ENCODE measurements at places on chromosomes 1 and 21.

- DNase-seq, result no peak
These were observed 16.6 kb upstream of the TINAGL1 start for GRCh38 chr1:31559715-31560114.

- DNase-seq, result no peak
These were observed 3.1 kb downstream of the PANK4 start for GRCh38 chr1:2523191-2523890.

DNA sequence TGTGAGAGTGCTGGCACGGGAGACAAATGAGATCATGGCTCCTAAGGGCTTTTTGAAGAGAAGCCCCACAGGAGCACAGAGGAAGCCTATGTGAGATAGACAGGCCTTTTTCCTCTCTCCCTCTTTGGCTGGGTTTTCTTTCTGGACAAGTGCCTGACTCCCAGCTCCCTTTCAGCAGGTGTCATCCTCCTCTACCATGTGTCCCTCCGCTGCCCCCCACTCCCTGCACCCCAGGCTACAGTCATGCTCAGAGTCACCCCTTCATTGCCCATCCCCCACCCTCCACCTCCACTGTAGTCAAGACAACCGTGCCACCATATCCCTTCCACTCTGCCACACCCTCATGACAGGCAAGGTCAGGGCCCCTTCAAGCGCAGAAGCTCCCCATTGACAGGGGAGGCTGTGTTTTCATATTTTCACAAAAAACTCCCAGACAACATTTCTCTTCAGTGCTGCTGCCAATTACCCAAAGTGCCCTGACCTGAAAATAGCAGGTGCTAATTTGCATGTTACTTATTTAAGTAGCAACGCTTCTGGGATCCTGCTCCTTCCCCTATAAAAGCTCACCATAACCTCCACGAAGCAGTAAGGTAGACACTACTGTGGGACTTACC, 92.1 kb upstream of the IPO9 start:
- DNase-seq, result no peak

DNA sequence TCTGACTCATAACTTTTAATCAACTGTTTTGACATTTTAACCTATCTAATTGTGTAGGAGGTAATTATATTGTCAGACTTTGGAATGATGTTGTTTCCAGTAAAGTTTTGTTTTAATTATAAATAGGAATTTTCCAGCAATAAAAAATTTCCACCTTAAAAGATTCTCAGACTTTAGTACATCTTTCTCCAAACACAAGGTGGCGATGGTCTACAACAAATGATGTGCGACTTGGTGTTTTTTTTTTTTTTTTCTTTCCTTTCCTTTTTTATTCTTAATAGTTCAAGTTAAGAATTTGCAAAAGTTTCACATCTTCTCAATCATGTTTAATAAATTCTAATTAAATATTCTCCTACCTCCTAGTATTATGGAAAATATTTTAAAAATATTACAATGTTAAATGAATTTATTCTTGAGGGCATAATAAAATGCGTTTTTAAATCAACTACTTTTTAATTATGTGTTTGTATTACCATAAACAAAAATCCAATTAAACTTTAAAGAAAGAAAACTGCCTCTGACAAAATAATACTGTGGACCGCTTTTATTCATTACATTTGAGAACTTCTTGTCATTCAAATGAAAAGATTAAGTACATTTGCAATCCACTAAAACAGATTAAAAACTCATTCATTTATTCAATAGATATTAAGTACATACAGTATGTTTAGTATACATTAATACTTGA, 4.4 kb upstream of the ADAMTS1 start:
- no peak for DNase-seq

- no peak for DNase-seq
These were observed 38.8 kb downstream of the POFUT2 start for GRCh38 chr21:45248893-45249381.

DNA sequence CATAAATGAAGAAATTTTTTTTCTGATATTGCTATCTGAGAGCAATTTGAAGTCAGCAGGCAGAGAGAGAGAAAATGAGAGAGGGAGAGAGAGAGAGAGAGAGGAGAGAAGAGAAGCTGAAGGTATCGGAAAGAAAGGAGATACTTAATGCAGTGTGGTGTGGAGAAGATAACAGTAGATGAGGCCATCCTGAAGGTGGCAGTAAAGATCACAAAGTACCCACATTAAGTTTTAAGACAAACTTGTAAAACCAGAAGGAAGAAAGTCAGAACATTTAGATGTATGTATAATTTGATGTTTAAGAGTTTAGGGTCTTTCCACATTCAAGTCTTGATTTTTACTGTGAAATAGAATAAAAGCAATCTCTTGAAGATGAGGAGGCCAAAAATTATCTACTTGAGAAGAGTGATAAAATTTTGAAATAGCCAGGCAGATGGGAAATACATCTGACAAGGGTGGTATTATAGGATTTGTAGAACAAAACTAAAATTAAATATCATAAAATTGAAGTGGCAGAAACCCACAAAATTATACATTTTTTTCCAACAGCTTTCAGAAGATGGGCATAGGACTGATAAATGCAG, 1753.4 kb downstream of the MRPL39 start:
- DNase-seq, result no peak

- DNase-seq, result no peak
These were observed 246.7 kb downstream of the MRPL39 start for GRCh38 chr21:25360593-25360992.

GRCh38 chr1:162264108-162264507, 112.5 kb downstream of the SPATA46 start:
- DNase-seq, result no peak

DNA sequence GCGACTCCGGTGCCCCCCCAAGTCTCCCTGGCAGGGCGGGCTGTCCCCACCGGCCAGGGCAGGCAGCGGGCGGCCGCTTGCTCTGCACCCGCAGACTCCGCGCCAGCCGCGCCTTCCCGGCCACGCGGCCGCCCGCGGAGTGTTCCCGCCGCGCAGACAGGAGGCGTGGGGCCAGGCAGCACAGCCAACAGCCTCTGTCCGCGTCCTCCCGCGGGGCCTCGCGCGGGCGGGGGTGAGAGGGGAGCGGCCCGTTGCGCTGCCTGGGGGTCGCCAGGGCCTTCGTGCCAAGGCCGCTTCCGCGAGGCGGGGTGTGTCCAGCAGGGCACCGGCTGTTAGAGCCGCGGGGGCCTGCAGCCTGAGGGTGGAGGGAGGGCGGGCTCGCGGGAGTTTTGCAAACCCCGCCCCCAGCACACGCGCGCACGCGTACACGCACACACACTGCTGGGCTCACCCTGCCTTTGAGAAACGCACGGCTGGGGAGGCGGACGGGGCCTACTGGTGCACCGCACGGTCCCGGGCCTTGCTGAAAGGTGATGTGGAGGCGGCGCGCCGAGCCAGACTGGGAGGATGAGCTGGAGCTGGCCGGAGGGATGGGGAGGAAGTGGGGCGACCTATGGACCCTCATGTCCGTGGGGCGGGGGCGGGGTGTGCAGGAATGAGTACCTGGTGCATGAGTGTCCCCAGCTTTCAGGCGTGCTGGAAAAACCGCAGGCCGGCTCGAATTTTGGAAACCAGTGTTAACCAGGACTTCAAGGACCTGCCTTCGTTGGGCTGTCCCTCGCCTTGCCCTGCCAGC, 41.5 kb downstream of the KIAA1614 start:
- no peak for DNase-seq

DNA sequence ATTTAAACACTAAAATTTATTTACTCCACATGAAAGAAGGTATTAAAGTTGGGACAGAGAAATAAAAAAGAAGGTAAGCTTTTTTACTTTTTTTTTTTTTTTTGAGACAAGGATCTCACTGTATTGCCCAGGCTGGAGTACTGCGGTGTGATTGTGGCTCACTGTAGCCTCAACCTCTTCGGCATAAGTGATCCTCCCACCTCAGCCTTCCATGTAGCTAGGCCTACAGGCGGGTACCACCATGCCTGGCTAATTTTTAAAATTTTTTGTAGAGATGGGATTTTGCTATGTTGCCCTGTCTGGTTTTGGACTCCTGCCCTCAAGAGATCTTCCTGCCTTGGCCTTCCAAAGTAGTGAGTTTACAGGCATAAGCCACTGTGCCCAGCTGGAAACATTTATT, 106.6 kb downstream of the ITSN1 start:
- no peak for DNase-seq

GRCh38 chr1:181583598-181583997, 100.3 kb downstream of the CACNA1E start:
- no peak for DNase-seq

GRCh38 chr1:109792056-109792831, 28.5 kb upstream of the EPS8L3 start:
- DNase-seq, result no peak

- DNase-seq, result no peak
These were observed 67.6 kb downstream of the CASZ1 start for GRCh38 chr1:10728595-10729410.

GRCh38 chr1:199920635-199921034, 106.9 kb upstream of the NR5A2 start:
- DNase-seq, result no peak

DNA sequence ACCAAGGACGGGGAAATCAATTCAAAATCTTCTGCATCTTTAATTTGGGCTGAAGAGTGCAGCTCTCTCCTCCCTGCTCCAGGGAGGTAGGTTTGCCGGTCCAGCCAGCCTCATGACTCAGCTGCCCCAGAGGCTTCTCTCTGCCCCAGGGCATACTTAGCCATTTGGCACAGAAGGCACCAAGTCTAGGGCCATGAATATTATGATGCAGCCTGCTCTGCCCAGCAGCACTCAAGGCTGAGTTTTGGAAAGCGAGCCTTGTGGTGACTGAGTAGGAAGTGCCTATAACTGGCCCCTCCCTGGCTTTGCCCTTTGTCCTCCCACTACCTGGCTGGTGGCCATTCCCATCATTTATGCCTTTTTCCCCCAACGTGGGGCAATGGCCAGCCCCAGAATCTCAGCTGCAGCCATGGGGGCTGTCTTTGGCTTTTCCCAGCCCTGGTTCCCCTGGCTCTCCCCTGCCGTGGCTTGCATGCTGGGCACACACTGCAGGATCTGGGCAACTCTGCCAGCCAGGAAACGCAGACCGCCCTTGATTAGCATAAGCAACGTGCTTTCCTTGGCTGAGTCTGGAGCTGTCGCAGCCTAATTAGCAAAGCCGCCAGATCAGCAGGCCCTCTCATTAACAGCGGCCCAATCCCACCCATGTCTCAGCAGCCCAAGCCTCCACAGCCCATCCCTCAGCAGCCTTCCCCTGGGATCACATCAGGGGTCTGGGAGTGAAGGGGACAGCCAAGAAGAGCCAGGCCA, 258.6 kb upstream of the TMEM51 start:
- DNase-seq, result no peak

DNA sequence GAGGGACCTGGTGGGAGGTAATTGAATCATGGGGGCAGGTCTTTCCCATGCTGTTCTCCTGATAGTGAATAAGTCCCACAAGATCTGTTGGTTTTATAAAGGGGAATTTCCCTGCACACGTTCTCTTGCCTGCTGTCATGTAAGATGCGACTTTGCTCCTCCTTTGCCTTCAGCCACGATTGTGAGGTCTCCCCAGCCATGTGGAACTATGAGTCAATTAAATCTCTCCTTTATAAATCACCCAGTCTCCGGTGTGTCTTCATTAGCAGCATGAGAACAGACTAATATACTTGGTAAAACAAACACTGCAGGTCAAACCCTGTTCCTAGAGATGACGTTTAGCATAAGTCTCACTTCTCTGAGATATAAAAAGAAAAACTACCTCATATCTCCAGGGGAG, 148.3 kb downstream of the MATN1 start:
- no peak for DNase-seq

GRCh38 chr1:16927711-16928485, 6.2 kb downstream of the CROCC start:
- DNase-seq, result no peak

DNA sequence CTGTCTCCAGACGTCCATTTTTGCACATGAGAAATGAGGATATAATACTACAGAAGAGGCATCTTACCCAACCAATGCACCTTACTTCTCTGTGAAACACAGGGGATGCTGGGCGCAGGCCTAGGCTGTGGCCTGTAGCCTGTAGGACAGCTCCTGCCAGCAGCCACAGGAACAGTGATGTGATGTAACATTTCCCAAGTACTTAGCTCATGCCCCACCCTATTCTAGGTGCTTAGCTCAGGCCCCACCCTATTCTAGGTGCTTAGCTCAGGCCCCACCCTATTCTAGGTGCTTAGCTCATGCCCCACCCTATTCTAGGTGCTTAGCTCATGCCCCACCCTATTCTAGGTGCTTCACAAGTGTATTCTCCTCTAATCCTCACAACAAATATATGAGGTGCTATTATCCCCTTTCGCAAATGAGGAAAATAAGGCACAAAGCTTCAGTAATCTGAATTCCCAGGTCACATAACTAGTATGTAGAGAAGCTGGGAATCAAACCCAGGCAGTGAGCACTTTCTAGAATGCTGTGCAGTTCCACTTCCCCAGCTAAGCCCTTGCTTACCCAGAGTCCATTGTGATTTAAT, 4.6 kb upstream of the NAXE start:
- no peak for DNase-seq

DNA sequence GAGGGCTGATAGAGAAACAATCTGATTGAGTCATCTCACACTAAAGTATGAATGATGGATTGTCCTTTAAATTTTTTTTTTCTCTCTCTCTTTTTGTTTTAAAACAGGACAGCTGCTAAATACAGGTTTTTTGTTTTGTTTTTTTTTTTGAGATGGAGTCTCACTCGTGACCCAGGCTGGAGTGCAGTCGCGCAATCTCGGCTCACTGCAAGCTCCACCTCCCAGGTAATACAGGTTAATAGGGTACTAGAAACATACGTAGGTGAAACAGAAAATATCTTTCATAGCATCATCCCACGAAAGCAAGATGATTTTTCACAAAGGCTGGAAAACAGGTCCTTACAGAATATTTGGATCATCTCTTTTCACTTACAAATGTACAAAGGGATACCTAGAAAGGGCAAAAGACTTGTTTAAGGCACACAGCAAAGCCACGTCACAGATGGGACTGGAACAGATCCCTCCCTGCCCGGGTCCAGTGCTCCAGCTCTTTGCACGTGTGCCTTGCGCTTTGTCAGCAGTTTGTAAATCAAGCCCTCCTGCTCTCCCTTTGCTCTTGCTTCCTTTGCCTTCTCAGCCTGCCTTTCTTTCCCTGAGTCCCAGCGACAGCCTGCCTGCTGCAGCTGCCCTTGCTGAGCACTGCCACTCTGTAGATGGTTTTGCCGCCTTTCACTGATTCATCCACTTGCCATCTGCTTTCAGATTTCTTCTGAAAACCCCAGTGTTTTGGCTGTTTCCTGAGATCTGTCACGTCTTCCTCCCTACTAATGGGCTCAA, 171.3 kb upstream of the BEND5 start:
- DNase-seq, result no peak

DNA sequence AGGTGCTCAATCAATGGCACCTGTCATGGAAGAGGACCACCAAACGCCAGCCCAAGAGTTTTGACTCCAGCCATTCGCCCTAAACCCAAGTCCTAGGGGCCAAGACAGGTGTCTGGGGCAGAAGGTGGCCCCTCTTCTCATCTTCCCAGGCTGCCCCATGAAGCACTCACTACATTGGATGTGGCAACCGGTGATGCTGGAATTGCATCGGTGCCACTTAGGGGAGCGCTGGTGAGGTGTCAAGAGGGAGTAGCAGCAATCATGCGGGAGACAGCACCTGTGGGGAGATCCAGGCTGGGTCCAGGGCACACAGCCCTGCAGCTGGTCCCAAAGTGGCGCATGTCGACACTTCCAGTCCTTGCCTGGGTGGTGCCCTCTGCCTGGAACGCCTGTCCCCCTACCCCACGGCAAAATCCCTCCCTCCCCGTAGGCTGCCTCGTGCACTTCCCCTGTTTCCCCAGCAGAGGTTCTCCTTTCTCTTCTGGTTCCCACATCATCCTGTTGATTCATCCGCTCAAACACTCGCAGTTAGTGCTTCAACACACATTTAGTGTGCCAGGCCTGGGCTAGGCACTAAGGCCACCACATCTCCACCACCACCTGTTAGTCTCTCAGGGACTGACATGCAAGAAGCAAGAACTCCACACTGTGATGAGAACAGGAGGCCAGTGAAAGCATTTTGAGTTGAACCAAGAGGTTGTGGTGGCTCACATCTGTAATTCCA, 18.5 kb downstream of the PLA2G2D start:
- DNase-seq, result no peak

All from cortex of kidney (tissue), 1 donor.